Smooth muscle cell of the brain vasculature (primary cell): ENCODE measurements at places on chromosomes 1 and 21.

GRCh38 chr1:108050911-108051629, 86.1 kb upstream of the VAV3 start:
- no peak for DNase-seq

DNA sequence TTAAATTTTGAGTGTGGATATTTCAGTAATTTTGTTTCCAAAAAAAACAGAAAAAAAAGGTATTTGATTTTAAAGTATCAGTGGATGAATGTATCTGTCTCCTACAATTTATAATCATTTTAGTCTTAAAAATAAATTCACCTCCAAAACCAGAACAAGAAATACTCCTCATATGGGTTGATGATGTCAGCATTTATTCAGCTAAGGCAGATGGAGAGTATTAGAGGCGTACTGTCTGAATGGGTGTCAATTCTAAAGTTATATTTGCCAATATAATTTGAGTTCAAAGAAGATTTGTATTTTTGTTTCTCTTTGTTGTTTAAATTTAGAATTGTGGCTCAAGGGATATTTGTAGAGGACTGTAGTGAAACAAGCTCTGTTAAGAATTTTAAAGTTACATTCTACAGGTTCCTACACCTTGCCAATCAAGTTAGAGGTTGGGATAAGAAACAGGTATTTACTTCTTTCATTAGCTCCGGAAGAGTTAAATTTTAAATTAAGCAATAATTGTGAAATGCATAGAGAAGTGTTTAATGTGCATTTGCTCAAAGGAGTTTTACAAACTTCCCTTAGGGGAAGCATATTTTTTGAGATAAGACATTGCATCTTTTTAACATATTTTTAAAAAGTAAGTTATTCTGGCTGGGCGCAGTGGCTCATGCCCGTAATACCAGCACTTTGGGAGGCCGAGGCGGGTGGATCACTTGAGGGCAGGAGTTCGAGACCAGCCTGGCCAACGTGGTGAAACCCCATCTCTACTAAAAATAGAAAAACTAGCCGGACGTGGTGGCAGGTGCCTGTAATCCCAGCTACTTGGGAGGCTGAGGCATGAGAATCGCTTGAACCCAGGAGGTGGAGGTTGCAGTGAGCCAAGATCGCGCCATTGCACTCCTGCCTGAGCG, 1.2 kb downstream of the PLA2G4A start:
- no peak for DNase-seq

DNA sequence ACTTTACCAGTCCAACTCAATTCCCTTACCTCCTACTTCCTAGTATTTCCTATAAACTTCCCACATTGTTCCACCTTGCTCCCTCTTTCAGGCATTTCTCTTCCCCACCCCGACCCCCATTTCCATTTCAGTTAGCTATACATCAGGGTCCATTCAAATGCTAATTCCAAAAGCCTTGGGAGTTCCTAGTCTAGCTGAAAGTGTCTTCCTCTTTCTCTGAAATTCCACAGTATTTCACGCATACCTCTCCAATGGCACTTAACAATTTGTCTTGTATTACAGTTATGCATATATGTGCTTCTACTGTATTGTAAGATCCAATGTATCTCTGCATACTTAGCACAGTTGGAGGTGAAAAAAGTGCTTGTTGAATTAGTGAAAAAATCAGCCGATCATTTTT, 94.9 kb downstream of the ZNF644 start:
- DNase-seq: no peak

DNA sequence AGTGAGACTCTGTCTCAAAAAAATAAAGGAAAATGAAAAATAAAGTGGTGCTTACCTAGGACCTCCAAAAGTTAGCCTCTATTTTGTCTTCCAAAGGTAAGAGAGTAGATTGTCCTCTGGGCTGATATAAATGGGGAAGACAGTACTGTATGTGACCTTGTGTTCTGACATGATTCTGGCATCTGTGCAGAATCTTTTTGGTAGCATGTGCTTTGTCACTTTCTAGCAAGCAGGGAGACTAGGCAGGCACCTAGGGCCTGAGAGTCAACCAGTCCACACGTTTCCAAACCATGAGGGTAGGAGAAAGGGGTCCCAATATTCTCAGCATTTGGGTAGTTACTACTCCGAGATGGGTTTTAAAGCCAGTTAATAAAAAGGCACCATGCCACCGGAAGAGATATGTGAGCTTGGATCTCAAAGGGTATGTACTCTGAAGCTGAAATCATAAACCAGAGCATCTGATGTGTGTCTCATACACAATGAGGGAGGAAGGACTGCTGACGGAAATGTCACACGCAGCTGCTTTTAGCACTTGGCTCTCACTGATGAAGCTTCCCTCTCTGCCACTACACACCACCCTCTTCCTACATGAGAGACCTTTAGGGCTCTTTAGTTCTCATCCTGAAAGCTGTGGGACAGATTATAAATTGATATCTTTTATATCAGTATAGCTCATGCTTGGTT, 27.0 kb upstream of the SLC16A1 start:
- DNase-seq: no peak

- DNase-seq: no peak
Measured at GRCh38 chr21:17195976-17196375, 316.9 kb upstream of the CXADR start.

DNA sequence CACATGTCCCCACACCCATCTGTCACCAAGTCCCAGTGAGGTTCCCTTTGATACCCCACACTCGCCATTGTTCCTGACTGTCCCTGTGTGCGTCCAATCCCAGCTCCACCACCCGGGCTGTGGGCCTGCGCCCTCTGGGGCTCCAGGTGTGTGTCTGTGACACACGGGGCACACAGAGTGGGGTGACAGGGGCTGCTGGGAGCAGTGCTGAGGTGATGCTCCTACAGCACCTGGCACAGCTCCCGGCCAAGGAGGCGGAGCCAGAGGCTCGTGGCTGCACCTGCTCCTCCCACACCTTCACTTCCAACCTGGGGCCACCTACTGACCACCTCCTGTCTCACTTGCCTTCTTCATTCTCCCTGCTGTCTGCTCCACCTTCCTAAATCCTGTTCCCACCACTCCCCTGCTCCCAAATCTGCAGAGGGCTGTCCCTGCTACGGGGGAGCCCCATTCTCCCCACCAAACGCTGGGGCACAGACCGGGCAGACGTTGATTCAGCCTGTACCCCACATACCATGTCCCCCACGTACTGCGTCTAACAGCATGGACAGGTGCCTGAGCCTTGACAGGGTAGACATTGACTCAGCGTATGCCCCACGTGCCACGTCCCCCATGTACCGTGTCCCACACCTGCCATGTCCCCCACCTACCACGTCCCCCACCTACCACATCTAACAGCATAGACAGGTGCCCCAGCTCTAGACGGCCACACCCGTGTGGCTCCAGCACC, 16.4 kb downstream of the WDR4 start:
- DNase-seq: no peak

- no peak for DNase-seq
Measured at GRCh38 chr1:47547753-47548573, 110.1 kb downstream of the FOXD2 start.

DNA sequence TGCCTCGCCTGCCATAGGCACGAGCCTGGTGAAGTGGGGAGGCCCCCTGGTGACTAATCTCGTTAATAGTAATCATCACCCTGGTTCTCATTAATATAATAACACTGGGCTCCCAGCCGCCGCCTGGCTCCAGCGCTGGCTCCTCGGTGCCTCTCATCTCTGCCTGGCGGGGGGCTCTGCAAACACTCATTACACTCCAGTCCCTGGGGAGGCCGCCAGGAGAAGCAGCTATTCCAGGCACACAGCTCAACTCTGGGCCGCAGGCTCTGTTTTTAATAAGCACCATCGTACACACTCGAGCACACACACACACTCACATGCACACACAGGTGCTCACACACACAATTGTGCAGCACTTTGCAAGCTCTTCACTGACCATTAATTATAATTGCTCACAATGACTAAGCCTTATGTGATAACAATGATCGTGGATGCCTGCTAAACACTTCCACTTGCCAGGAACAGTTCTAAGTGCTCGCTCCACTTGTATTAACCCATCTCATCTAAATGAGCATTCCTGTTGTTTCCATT, 52.2 kb downstream of the SDC3 start:
- DNase-seq: no peak

- no peak for DNase-seq
Measured at GRCh38 chr1:4511374-4511773, 143.0 kb upstream of the AJAP1 start.

DNA sequence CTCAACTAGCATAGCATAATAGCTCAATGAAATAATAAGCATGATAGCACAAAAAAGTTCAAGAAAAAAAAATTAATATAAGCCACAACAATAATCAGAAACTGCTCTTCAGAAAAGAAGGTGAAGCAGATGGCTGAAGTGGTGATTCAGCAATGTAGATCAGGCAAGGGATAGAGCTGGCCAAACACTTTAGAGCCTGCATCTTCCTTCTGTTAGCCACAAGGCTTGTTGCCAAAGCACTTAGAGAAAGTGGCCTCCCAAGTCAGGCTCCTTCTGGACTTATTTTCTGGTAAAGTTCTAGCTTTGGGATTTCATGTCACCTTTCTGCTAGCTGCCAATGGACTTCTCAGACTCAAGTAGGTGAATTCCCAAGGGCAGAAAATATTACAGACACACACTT, 60.3 kb upstream of the C1orf87 start:
- no peak for DNase-seq

- DNase-seq: no peak
Measured at GRCh38 chr1:171455967-171456366, 29.4 kb upstream of the PRRC2C start.

DNA sequence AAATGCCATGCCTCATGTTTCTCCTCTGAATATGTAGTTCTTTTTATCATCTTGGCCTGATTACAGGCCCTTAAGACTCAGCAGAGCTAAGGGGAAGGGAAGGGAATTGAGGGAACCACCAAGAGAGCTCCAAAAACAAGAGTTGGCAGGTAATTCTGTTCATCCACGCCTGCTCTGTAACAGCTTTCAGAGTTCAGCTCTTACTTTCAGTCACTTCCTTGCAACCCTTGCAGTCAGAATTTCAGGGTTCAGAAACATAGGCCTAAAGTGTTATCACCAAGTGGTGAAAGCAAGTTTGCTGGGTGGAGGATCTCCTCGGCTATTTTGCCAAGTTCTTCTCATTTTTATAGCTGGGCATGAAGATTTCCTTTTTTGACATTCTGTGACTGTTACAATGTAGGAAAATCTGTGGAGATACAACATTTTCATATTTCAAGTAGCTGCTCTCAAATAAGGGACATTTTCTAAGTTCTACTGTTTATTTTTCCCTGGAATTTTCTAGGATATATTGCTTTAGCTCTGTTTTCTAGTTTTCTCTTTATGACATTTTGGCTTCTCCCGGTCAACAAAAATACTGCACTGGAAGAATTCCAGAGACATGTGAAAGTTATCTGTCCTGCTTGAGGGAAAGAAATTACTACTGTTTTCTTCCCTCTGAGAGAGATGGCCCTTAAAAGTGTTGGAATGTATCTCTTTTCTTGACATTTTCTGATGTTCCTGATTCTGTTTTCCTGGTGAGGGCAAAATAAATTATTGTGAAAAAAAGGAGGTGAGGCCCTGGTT, 251.8 kb upstream of the ST6GALNAC5 start:
- no peak for DNase-seq
